Hepatocyte (in vitro differentiated cells): ENCODE measurements at places on chromosomes 11 and 22.

DNA sequence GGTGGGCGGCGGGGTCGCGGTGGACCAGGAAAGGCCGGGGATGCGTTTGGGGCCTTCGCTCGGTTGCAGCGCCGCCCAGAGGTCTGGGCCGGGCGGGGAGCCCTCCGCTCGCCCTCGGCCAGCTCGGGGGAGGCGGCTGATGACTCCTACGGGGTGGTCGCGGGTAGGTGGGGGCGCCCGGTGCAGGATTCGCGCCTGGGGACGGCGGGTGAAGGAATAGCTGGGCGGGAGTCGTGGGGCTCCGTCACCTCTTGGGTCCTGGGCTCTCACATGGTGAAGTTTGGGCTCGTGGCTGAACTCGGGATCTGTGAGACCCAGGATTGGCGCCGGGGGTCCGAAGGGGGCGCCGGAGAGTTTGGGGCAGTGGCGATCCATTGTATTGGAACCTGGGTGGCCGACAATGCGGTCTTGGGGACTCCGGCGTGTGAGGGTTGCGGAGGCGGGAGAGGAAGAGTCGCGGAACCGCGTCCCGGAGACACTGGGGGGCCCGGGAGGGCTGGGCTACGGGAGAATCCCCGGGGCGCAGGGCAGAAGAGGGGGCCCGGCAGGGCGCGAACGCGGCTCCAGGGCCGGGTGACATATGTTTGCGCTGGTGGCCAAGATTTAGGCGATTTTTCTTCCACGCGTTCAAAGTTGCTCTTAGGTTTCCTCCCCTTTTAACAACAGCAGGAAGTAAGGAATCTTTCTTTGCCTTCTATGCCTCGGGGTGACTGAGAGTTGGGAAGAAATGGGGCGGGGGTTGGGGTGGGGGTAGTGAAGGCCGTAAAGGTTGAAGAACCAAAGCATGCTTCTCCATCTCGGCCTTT is 935 bp downstream of the QSER1 start:
- peak; percentile 86 for DNase-seq

DNA sequence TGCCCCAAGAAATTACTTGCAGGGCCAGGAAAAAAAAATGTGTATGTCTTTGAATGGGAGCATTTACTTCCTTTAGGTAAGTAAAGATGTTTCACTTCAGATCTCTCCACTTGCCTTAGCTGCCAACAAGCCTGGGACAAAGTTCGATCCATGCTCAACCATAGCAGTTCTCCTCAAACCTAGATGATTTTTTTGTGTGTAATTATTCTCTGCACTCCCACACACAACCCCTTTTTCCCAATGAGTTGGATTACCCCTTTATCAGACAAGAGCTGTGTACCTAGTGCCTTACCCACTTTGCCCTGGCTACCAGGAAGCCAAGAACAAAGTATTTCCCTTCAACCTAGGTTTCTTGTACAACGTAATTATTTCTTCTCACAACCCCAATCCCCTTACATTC is 35.6 kb downstream of the TPBGL start:
- DNase-seq: no peak

- DNase-seq: no peak
Observed at GRCh38 chr11:86606836-86607481, 65.5 kb downstream of the ME3 start.

- peak; percentile 77 for DNase-seq
Observed at GRCh38 chr22:26756675-26757293, 99.4 kb downstream of the MIAT start.

GRCh38 chr22:38305471-38306448 is 11.5 kb downstream of the CSNK1E start:
- DNase-seq: peak; percentile 66

DNA sequence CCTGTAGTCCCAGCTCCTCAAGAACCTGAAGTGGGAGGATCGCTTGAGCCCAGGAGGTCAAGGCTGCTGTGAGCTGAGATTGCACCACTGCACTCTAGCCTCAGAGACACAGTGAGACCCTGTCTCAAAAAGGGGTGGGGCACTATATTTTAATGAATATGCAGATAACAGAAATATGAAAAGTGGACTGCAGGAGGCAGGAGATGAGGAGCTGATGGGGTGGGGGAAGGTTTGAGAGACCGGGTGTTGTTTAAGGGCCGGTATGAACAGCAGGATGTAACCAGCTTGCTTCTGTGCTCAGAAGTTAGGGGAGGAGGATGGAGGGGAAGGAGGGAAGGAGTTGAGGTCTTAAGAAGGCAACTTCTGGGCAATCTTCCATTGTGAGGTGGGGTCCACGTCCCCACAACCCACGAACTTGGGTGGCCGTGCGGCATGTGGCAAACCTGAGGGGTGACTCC is 1.3 kb upstream of the B4GALNT4 start:
- no peak for DNase-seq

DNA sequence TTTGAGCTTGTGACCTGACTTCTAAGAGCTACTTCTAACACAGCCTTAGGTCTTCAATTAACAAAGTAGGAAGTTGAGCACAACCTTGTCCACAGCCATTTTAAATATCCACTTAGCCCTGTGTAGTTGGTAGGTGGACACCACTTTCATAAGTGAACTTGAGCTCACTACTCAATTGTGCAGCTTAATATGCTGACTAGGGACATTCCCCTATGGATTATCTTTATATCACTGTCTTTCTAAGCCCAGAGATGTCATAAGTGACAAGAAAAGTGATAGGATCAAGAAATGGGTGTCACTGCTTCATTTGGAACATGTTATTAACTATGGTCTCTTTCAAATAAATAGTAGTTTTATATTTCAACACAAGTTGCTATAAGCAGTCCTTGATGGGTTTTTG is 4.0 kb upstream of the ATP5MG start:
- no peak for DNase-seq

- no peak for DNase-seq
Observed at GRCh38 chr11:61507012-61507768, 1.4 kb upstream of the LRRC10B start.

- no peak for DNase-seq
Observed at GRCh38 chr11:124751741-124752470, at the start of gene VSIG2. Gene VSIG2 (minus strand): TSS chr11:124752255. CDS start chr11:124752137, 118 bp downstream.

DNA sequence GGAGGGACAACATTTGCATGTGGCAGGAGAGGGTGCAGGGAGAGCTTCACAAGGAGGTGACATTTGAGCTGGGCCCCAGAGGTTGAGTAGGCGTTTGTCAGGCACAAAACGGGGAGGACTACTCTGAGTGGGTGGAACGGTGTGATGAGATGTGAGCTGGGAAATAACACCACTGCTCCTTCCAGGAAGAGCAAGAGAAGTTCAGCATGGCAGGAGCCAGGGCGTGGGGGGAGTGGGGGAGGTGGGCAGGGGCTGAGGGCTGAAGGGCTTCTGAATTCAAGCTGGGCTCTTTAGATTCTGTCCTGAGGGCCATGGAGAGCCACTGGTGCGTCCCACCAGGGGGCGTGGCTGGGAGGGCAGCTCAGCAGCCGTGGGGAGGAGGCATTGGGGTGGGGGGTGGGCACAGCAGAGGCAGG is 54.2 kb downstream of the OTOG start:
- DNase-seq: no peak

GRCh38 chr11:115625502-115625901 is 121.3 kb upstream of the CADM1 start:
- DNase-seq: no peak

- no peak for DNase-seq
Observed at GRCh38 chr11:111788051-111788450, 21.9 kb upstream of the PPP2R1B start.

DNA sequence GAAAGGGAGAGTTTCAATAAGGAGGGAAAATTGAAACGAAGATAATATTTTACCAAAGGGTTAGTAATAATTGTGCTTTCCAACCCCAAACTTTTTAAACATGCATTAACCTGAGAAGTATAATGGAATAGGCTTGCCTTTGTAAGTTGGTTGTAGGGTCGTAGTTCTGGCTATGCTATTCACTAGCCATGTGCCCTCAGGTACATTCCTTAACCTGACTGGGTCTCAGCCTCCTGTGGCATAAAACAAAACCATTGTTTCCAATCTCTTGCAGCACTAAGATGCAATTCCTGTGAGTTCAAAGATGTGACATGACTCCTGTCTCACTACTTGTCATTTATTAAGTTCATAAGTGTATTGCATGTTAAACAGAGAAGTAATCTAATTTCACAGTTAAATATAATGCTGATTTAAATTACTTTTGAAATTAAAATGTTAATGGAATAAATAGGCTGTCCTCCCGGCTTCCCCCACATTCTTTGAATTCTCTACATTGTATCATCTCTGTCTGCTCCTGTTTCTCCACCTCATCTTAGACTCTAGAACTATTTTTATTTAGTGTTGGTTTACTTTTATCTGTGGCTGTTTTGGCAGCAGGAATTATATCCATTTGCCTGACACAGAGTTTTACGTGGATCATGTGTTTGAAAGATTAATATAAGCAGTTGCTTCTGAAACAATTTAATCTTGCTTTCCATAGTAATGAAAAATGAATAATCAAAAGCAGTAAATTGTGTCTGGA is 216.3 kb downstream of the FAT3 start:
- no peak for DNase-seq

- DNase-seq: peak; percentile 74
Observed at GRCh38 chr11:17386331-17387084, 2.0 kb downstream of the KCNJ11 start.

DNA sequence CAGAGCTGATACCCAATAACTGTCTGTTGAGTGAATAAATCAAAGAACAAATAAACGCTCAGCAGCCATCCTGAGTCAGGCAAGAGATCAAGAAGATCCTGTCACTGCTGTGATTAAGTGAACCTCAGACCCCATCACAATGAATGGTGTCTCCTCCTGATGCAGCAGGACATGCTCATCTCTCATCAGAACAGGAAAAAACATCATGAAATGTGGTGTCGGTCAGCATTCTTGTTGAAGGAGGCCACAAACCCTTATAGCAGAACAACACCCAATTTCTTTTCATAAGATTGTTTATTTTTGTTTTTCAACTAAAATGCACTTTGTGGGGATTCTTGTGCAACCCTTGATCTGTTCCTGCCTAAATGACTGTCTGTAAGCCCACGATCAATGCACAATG is 60.3 kb downstream of the SYTL2 start:
- no peak for DNase-seq

- DNase-seq: no peak
Observed at GRCh38 chr22:24826710-24827285, 20.8 kb downstream of the SGSM1 start.

DNA sequence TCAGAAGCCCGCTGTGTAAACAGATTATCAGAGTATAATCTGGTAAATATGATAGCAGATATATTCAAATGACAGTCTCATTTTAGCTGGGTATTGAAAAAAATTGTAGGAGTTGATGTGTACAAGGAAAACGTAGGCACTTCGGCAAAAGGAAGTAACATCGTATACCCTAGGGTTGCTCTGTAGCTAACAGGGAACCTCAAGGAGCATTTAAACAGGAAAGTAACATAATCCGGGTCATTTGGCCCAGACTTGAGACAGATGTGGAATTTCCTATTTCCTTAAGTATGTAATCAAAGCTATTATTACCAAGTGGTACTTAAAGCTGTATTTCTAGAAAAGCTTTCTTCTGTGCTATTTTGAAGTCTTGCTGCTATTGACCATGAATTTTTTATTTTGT is 215.6 kb downstream of the DDX10 start:
- DNase-seq: no peak

- no peak for DNase-seq
Observed at GRCh38 chr11:17887779-17888178, 125.1 kb downstream of the SERGEF start.

- no peak for DNase-seq
Observed at GRCh38 chr22:47165338-47166032, 403.0 kb downstream of the TBC1D22A start.

GRCh38 chr11:31809541-31809856 is 1.6 kb downstream of the PAX6 start:
- no peak for DNase-seq

DNA sequence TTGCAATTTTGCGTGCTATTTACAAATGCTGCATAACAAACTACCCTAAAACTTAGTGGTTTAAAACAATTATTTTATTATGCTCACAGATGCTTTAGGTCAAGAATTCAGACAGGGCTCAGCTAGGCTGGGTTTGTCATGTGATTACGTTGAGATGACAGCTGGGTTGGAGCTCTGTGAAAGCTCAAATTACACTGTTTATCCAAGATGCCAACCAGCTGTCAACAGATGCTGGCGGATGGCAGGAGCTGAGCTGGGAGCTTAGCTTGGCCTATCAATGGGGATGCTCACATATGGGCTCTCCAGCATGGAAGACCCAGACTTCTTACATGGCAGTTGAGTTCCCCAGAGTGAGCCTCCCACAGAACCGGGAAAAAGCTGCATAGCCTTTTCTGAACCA is 62.7 kb downstream of the STK33 start:
- DNase-seq: peak; percentile 5

DNA sequence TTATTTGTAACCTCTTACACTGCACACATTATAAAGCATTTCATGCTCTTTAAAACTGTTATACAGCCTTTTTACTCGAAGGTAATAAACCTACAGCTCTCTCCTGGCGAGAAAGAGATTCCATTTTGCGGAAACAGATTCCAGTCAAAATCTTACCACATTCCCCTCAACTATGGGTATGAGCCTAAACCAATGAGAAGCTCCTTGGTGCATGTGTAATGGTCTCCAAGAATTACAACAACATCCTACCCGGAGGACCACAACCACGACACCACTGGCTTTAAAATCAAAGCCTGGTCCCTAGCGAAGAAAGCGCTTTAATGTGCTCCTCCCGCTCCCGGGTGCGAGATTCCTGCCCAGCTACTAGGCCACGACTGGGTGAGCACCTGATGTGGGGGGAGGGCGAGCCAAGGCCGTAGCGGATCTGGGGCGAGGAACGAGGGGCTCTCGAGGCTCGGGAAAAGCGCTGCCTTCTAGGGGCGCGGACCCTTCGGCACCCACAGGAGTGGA is 821 bp downstream of the CELF1 start:
- DNase-seq: peak; percentile 58

DNA sequence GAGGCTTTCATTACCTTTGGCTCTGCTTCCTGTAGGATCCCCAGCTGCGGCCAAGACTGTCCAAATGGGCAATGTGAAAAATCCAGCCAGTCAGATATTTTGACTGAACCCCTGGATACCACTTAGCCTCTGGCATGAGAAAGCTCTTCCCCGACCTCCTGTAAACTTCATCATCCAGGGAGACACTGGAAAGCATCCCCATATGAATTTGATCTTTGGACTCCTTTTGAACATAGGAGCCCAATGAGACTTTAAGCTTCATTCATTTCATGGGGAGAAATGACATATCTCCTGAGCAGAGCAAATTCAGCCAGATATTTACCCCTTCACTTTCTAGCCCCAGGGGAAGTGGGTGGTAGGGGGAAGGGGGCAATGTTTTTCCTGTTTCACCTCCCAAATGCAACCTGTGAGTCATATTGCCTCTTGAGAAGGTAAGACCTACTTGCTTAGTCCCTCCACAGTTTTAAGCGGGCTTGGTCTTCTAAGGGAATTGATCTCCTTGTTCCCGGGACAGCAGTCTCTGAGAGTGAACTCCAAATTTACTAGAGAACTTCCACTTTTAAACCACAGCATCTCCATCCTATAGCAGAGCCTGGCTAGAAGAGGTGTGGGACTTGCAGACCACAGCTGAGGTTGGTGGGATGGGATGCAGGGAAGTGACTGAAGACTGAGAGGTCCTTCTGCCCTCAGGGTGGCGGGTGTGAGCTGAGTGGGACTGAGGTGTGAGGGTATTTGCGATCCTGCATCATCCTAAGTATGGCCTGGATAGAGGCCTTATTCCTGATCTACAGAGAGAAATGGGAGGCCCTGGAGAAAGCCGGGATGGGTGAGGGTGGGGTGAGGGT is 20.3 kb upstream of the POU2AF1 start:
- DNase-seq: no peak
